Large intestine (tissue), 12 donors: ENCODE measurements at places on chromosomes 13 and 19.

- DNase-seq, result no peak
Measured at GRCh38 chr19:54173951-54174834, 1.2 kb upstream of the TMC4 start.

DNA sequence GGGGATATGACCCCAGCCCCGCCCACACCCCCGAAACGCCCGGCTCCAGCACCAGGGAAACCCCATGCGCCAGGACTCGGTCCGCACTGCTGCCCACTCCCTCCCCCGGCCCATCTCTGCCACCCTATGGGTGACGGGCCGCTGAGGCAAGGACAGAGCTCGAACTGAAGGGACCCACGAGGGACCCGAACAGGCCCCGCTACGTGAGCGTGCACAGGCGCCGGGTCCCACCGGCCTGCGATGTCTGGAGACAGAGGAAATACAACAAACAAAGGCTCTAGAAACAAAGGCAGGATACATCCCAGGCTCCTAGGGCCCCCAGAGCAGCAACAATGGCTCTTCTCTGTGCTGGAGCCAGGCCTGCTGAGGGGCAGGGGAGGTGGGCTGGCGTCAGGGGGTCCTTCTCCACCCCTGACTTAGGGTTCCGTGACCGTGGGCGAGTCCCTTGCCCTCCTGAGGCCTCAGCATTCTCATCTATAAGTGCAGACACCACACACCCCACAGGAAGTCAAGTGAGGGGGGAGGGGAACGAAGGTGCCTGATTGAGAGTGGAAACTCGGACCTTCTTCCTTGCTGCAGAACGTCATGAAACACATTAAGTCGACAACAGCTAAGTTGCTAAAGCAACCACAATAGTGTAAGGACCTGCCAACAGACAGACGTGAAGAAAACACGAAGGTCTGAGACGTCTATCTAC is 3.1 kb downstream of the ABHD17A start:
- no peak for DNase-seq

- DNase-seq, result no peak
Measured at GRCh38 chr13:44385401-44385800, 11.8 kb downstream of the SERP2 start.

- DNase-seq, result no peak
Measured at GRCh38 chr19:21117041-21117907, 24.6 kb upstream of the ZNF431 start.

DNA sequence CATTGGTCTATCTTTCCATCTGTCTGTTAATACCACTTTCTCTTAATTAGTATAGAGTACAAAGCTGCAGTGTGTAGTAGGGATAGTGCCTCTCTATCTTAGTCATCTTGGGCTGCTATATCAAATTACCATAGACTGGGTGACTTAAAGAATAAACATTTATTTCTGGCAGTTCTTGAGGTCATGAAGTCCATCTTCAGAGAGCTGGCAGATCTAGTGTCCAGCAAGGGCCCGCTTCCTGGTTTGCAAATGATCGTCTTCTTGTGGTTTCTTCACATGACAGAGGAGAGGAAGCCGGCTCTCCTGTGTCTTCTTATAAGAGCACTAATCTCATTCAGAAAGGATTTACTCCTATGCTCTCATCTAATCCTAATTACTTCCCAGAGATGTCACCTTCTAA is 6.1 kb downstream of the ZNF700 start:
- no peak for DNase-seq

DNA sequence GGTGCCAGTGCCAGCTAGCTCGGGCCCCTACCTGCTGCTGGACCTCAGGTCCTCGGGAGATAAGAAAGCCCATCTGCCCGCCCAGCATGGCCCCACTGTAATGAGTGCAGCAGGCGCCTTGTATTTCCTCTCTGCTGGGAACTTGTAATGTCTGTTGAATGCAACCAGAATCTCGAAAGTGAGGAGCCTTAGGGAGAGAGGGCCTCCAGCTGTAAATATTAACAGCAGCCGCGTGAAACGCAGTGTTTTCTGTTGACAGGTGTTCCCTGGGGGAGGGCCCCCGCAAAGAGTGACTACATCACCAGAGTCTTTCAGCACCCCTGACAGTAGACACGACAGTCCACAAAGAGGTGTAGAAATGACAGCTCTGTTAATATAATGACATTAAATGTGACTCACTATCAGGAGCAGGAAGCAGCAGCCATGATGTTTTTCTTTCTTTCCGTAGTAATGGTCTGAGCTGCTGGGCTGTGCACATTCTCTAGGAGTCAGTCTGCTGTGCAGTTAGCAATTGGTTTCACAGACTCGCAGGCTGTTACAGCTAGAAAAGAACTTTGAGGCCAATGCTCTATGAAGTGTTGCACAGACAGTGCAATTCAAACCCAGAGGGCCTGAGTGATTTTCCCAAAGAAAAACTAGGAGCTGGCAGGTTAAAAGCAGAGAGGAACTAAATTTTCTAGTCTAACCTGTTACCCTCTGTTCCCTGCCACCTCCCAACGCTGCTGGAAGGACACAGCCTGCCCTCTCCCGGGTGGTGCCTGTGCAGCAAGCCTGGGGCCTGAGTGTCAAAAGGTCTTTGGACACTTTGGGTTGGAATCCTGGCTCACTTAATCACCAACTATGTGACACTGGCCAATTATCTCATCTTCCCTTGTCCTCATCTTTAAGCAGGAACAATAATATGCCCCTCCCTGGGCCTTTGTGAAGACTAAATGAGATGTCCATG is 58.6 kb upstream of the WASF3 start:
- DNase-seq, result no peak

GRCh38 chr13:48859272-48860105 is 116.2 kb upstream of the FNDC3A start:
- peak; percentile 89 for DNase-seq

GRCh38 chr19:35478794-35479677 is 11.2 kb downstream of the KRTDAP start:
- no peak for DNase-seq

- DNase-seq, result no peak
Measured at GRCh38 chr19:33798681-33799111, 2.0 kb downstream of the KCTD15 start.

- DNase-seq, result peak; percentile 4
Measured at GRCh38 chr13:54934121-54934520, 1905.5 kb downstream of the OLFM4 start.

DNA sequence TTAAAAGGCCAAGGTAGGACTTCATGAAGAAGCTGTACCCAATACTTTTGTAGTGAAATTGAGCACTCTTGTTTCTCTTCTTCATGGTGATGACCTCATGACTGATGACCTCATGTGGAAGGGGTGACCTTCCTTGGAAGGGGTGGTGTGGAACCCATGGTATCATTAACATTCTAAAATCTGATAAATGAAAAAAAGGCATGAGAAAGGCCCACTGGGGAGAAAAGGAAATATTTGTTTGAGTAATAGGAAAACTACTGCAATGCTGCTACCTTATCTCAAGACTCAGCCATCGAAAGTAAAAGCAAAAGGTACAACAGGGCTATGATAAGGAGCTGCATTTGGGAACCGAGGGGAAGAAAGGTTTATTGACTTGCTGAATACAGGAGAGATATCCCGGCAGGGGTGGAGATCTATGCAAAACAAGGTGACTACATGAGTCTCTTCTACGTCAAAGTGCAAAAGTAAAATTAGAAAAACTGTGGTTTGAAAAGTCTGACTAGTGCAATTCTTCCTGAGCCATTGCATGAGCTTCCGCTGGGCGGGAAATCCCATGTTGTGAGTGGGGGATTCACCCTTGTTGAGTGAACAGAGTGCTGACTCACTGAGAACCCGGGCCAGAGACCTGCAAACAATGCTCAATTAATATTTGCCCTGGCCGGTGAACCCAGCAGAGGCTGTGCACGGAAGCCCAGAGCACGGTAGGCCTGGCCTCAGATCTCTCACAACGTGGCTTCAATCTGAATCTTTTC is 138.9 kb upstream of the RFC3 start:
- DNase-seq, result peak; percentile 75

DNA sequence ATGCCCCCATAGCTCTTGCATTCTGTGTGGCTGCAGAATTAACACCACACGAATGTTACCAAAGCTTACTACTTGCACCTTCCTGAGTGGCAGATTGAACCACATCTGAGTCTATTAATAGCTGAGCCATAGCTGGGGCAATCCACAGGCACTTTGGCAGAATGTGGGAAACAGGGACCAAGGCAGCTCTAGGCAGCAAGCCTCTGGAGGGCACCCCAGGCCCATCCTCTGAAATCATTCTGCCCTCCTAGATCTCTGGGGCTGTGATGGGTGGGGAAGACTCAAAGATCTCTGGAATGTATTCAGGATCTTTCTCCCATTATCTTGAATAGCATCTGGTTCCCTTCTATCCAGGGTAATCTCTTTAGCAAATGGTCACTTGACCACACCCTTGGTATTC is 139.3 kb downstream of the TNFRSF19 start:
- DNase-seq, result no peak

GRCh38 chr19:38805180-38805579 is 7.6 kb downstream of the LGALS4 start:
- no peak for DNase-seq

- no peak for DNase-seq
Measured at GRCh38 chr13:23588666-23589065, 18.5 kb downstream of the TNFRSF19 start.
